GM12891 (cell line): ENCODE measurements at places on chromosomes 1 and 21.

DNA sequence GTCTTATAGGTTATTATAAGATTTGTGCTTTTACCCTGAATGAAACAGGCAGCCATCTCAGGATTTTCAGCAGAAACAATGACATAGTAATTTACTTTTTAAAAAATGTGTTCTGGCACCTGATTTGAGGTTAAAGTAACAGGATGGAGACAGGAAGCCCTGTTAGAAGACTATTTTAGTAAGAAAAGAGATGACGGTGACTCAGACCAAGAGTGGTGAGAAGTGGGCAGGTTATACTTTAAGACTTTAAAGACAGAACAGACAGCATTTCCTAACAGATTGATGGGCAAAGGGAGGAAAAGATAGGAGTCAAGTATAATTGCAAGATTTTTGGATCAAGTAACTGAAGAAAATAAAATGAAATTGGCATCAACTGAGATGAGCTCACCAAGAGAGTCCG, 436.8 kb upstream of the NR5A2 start:
- peak; percentile 2 for DNase-seq

GRCh38 chr1:175470591-175470990, 272.8 kb downstream of the TNR start:
- DNase-seq, result no peak

- DNase-seq, result no peak
These were observed 178.6 kb downstream of the GPR52 start for GRCh38 chr1:174626031-174627025.

DNA sequence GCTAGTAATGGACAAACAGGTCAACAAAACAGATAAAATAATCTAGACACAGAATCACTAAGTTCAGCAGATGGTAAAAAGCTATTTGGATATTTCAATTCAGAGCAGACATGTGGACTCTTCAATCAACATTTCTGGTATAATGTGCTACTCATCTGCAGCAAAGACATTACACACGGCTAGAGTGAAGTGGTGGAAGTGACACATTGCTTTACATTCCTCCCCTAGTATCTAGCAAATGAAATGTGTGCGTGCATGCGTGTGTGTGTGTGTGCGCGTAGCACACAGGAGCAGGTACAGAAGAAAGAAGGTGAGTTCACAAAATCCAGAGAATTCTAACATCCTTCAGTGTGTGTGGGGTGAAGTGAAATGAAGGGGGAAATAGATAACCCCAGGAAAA, 8.3 kb downstream of the AHCTF1 start:
- DNase-seq, result no peak

DNA sequence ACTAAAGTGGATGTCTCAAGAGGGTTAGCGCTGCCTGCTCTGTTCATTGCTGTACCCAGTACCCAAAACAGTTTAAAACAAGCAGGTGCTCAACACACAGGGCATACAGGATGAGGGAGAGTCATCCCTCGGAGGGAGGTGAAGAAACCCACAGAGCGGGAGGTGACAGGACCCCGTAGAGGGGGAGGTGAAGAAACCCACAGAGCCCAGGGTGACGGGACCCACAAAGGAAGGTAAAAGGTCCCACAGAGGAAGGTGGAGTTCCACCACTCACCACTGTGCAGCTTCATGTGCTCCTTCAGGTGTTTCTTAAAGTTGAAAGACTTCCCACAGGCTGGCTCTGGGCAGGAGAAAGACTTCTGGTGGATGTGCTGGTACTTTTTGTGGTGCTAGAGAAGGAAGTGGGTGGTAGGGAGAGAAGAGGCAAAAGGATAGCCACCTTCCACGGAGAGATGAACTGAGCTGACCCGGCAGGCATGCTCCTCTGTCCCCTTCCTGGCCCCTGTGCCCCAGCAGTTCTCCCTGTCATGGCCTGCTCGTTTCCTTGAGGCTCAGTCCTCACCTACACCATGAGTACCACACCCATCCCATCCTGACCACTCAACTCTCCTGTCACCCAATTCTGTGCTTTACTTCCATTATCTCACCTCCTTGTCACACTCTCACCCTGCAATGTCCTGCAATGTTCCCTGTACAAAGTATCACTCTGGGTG, 5.1 kb downstream of the ZNF692 start:
- DNase-seq, result no peak

- no peak for DNase-seq
These were observed 67.9 kb upstream of the ADAMTS5 start for GRCh38 chr21:27034796-27035195.

- DNase-seq, result no peak
These were observed 10.5 kb upstream of the RNPC3 start for GRCh38 chr1:103514920-103515503.

GRCh38 chr1:26854906-26855305, 8.0 kb upstream of the SFN start:
- no peak for DNase-seq

DNA sequence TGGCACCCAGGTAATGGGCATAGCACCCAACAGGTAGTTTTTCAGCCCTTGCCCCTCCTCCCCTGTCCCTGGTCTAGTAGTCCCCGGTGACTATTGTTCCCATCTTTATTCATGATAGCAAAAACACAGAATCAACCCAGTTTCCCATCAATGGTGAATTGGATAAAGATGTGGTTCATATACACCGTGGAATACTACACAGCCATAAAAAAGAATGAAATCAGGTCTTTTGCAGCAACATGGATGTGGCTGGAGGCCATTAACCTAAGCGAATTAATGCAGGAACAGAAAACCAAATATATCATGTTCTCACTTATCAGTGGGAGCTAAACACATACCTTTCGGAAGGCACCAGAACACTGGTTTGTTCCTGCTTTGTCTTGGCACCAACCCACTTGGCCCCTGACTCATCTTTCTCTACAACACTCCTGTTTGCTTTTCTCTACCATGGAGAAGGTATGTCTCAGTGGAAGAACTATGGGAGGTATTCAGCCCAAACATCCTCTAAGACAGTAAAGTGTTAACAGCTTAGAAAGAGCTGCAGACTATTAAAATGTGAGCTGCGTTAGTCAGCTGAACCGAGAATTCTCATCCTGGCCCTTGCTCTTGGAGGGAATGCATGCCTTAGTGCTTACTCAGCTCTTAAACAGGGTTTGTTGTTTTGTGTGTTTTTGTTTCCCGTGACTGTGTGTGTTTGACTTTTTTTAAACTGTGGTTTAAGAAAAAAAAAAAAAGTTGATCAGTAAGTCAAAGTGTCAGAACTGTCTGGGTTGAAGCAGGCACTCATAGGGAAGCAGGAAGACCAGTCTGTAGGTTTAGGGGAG, 203.0 kb downstream of the TOMM20 start:
- no peak for DNase-seq

GRCh38 chr1:45543581-45544417, 6.8 kb upstream of the AKR1A1 start:
- no peak for DNase-seq

DNA sequence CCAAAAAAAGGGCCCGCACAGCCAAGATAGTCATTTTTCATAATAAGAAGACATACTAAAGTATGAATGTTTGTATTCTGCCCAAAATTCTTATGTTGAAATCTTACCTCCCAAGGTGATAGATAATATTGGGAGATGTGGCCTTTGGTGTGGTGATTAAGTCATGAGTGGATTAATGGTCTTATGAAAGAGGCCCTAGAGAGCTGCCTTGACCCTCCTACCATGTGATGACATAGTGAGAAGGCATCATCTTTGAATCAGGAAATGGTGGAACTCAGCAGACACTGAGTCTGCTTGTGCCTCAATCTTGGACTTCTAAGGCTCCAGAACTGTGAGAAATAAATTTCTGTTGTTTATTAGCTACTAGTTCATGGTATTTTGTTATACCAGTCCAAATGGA, 11.8 kb upstream of the RNPC3 start:
- no peak for DNase-seq

DNA sequence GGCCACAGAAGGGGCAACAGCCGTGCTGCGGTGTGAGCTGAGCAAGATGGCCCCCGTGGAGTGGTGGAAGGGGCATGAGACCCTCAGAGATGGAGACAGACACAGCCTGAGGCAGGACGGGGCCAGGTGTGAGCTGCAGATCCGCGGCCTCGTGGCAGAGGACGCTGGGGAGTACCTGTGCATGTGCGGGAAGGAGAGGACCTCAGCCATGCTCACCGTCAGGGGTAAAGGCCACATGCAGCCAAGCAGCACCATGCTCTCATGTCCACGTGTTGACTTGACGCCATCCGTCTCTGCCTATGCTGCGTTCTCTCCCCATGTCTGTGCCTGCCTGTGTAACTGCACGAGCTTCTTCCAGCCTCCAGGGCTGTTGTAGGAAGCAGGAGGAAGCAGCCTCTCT, 85.5 kb downstream of the OBSCN start:
- no peak for DNase-seq

DNA sequence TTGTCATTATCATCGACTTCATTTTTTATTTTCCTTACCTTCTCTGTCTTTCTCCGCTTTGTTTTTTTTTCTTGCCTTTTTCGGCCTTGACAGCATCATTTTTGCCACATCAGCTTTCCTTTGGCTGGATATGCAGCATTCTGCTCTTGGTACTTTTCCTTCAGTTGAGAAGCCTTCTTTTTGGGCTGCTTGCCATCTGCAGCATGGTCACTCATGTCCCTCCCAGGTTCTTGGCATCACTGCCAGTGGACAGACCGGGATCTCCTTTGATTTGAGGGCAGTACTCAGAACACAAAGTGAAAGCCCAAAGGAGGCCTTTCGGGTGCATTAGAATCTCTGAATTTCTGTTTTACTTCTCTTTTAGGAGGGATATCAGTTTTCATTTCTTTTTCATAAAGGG, 3.7 kb upstream of the PARP1 start:
- DNase-seq, result no peak

DNA sequence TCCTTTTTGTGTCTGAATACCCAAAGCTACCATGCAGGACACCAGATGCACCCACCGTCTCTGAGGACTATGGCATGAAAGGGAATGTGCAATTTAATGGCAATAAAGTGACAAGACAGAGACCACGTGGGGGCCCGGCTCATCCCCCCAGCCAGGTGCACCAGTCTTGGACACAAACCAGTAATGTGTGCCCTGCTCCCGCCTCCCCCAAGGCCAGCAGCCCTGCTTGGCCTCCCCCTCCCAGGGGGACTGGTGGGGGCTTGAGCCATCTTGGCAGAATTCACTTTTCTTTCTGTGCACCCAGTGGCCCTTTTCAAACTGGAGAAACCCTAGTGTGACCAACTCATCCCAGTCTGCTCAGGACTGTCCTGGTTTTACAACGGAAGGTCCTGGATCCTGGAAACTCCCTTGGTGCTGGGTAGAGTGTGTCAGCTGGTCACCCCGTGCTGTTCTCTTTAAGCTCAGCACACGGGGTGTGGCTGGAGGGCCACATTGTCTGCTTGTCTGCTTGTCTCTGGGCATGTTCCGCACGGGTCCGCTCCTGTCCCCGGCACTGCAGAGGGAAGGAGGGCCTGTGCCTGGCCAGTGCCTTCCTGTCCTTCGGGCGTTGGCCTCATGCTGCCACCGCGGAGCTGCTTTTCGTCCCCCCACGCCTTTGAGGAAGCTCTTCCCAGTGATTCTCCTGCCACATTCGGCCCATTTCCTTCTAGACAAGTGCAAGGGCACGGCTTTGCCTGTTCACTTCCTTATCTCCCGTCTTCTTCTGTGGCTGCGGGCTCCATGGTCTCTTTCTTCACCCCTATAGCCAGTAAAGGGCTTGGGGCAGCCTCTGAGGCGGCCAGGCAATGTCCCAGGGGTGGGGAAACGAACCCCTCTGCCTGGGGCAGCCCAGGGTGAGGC, 45.8 kb upstream of the TTC34 start:
- no peak for DNase-seq

GRCh38 chr1:100039591-100039990, 69.8 kb downstream of the SLC35A3 start:
- DNase-seq, result no peak

GRCh38 chr1:21842606-21843162, 30.6 kb downstream of the LDLRAD2 start:
- DNase-seq, result no peak

DNA sequence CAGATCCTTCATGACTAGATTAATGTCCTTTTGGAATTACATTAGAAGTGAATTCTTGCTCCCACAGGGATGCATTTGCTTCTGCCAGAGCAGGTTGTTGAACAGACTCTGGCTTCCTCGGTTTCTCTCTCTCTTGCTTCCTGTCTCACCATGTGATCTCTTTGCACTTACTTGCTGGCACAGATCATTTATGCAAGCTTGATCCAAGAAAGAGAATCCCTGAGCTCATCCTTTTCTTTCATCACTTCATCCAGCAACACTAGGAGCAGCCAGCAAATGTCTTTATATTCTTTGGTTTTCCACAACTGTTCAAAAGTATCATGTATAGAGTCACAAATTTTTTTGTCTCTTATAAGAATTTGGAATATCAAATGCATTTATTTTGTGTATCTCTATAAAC, 313.5 kb downstream of the ZNF326 start:
- no peak for DNase-seq

- no peak for DNase-seq
These were observed 30.1 kb downstream of the B3GALT2 start for GRCh38 chr1:193156117-193156821.

DNA sequence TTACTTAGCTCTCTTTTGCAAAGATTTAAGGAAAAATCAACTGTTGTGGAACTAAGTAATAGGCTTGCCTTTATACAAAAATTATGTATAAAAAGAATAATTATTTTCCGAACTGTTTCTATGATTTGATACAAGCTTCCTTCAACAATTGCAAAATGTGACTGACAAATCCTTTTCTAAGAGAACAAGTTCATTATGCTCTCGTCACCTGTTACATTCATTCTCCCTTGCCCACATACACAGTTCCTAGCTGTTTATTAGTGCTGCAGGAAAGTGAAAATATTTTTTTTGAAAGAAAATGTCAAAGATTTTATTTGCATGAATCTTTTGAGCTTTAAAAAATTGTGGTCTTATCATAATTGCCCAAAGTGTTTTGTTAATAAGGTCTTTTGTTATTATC, 466.2 kb downstream of the USP25 start:
- no peak for DNase-seq

DNA sequence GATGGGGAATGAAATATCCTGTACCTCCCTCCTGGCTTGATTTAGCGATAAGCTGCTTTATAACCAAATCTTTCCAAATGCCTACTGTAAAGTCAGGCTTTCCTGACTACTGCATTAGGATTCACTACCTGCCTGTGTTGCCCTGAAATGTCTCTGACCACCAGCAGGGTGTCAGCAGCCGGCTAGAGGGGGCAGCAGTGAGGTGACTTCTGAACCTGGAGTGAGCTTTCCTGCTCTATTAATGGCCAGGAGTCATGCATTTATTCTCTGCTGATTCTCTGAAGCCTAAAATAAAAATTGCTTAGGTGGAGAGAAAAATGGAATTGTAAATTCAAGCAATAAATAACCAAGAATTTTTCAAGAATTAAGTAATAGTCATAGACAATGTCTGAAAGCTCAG, 2.5 kb downstream of the BACE2 start:
- peak; percentile 35 for DNase-seq

DNA sequence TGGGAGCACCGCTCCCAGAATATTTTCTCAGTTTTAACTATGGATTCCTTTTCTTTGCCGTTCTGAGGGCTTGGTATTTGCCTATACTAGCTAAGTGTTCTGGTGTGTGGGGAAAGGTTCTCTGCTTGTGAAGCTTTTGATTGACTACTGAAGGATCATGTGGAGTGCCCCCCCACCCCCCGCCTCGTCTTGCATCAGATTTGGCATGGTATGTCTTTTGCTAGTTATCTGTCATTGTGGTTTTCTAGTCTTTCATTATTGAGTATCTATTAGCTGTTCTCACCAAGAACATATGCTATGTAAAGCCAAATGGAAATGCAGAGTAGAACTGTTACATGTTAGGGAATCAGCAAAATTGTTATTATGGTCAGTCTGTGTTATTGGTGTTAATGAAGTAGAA, 58.3 kb downstream of the MACF1 start:
- no peak for DNase-seq

GRCh38 chr1:223143537-223144248, 645 bp upstream of the TLR5 start:
- DNase-seq, result no peak

- DNase-seq, result no peak
These were observed 18.3 kb downstream of the PBX1 start for GRCh38 chr1:164577291-164577690.
